ENCODE measurements at places on chromosomes 12 and 14.

- no peak for DNase-seq
These were observed 37.4 kb upstream of the BMP4 start for GRCh38 chr14:53993920-53994607.

DNA sequence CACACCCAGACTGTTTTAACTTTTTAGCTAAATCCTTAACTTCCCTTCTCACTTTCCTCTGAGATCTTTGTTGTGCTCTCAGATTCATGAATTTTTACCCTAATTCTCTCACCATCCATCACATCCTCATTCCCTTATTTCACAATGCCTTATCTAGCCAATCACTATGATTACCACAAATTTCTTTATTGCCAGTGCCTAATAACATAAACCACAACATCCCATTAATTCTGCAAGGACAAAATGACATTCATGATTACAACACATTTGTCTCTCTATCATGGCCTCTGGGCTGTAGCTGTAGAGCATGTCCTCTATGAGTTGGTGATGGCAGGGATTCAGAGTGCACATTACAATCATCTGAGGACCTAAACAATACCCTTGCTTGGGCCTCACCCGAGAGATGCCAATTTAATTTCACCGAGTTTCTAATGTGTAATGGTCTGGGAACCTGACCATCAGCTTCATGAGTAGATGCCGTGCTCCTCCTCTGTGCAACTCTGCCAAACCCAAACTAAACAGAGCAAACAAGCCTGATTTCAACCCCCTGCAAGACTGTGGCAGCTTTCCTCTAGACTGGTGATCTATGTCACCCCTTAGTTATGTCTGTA, 99.3 kb downstream of the SPTSSA start:
- DNase-seq, result no peak

GRCh38 chr14:104650057-104650980, 39.1 kb upstream of the INF2 start:
- DNase-seq, result peak; percentile 53

DNA sequence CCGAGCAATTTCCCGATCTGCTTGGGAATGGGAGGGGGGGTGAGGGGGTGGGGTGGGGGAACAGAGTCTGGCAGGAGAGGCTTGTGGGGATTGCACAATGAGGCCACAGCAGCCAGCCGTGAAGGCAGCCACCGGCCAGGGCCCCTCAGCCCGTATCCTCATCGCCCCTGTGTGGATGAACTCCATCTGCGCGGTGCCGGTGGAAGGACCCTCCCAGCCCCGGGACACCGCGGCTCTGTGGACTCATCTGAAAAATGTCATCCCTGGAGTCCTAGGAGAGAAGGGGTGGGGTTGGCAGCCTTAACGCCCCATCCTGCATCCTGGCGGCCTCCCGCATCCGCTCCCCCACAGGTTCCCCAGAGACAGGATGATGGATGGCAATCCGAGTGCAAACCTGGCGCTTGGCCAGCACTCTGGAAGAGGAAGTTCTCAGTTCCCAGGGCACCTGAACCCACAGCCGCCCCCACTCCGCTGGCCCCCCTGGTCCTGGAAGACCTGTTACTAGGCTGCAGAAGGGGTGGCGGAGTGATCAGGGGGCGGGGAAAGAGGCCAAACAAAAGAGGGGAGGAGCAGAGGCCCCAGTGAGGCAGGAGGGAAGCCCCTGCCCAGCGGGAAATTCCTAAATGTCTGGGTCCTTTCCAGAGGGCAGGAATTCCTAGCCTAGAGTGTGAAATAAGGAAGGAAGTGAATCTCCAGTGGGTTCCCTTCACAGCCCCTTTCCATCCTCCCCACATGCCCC, 1.2 kb upstream of the TNFAIP2 start:
- no peak for DNase-seq

- DNase-seq, result no peak
These were observed 130.6 kb upstream of the BTG1 start for GRCh38 chr12:92276276-92276675.

GRCh38 chr12:128531170-128531569, 264.2 kb downstream of the TMEM132C start:
- DNase-seq, result no peak

- DNase-seq, result no peak
These were observed 12.1 kb downstream of the NKX2-1 start for GRCh38 chr14:36507847-36508417.
